T-cell (primary cell): ENCODE measurements at places on chromosomes 11 and 22. TPM values are rescaled to one million over a fixed set of nuclear protein-coding genes. Genes with fewer than 3 reads are reported as not detected.

DNA sequence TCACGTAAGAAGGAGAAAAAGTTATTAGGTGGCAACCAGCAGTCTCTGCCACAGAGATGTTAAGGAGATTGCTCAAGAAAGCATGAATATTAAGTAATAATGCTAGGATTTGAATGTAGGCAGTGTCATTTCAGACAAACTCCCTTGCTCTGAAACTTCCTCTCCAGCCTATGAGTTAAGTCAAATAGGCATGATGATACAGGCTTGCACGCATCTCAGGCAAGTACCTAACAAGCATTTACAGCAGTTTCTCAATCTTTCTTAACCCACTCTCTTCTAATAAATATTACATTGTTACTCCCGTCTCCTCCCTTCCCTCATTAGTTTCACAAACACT is 72.7 kb downstream of the RAB38 start:
- DNase-seq: no peak

DNA sequence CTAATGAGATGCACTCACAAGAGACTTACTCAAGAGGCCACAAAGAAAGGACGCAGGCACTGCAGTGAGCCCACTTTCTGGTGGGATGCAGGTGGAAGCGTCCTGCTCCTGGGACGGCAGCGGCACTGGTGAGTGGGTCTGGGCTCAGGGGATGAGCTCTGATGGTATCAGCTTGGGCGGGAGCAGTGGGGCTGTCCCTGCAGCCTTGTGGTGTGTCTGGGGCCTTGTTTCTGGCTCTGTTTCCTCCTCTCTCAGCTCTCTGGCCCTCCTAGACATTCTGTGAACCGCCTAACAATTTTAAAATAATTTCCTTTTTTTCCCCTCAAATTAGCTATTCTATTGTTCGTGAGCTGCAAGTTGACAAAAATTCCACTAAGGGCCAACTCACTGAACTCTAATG is 8.8 kb upstream of the ST14 start:
- DNase-seq: no peak

GRCh38 chr11:76321820-76322524 is 59.0 kb downstream of the THAP12 start:
- DNase-seq: no peak

DNA sequence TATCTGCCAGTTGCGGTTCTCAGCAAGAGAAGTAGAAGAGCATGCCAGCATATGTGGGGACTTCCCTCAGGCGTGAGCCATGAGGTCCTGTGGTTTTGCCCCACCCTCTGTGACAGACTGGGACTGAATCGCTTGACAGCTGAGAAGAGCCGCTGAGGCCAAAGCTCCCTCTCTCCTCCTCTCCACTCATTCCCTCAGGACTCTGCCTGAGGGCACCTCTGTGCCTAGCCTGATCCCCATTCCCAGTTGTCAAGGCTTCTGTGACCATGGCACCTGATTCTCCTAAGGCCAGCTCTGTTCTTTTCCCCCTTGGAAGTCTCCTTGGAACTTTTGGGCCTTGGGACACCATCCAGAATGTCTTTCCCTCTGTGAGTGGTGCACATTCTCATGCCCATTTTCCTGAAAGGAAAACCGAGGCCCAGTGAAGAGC is 27.0 kb downstream of the ART5 start:
- DNase-seq: peak; percentile 17

DNA sequence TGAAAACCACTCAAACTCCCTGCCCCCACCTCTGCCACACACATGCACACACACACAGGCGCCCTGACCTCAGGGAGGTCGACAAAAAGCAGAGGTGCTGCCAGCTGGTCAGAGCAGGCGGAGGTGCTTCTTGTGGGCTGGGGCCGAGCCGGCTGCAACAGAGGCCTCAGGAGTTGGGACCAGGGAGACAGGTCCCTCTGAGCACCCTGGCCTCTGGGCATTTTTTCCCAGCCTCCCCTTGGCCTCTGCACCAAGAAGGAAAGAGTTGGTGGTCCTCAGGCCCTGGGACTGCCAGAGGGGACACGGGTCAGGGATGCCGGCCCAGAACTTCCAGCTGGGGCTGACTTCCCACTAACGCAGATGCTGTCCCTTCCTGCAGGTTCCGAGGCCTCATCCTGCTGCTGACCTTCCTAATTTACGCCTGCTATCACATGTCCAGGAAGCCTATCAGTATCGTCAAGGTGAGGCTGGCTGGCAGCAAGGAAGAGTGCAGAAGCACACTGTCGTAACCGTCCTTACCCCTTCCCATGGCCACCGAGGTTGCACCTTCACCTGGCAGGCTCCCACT is 13.4 kb downstream of the SLC37A2 start:
- no peak for DNase-seq

DNA sequence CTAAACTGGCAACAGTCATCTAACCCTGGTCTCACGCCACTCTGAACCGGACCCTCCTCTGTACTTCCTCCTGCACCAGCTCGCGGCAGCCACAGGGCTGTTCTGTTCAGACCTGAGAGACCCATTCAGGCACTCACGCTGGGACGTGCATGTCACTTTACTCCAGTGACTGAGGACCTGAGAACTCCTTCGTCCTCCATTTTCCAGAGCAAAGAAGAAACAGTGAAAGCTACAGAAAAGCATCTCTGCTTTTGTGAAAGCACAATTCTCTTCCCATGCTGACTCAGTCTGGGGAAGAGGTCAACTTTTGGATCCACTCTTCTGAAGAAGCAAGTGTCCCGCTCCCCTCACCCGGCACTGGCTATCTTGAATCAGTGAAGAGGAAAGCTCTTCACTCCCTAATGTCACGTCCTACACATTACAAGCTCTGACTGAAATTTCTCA is 24.5 kb downstream of the PISD start:
- no peak for DNase-seq

- no peak for DNase-seq
Measured at GRCh38 chr11:115887316-115887715, 383.1 kb upstream of the CADM1 start.

DNA sequence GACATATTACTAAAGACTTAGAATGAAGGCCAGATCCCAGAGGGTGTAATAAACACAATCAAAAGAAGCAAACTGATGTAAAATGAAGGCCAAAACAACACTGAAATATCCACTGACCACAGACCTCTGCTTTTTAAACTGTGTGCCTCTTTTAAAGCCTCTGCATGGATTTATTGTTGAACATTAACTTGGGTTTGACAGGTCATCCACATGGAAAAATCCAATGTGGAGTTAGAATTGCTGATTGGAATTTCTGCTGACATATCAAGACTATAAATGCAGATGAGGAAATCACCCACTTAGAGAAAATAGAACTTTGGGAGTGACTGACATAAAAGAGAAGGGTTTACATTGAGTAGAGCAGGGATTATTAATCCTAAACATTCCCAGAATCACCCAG is 853.9 kb upstream of the RAG2 start:
- DNase-seq: no peak

DNA sequence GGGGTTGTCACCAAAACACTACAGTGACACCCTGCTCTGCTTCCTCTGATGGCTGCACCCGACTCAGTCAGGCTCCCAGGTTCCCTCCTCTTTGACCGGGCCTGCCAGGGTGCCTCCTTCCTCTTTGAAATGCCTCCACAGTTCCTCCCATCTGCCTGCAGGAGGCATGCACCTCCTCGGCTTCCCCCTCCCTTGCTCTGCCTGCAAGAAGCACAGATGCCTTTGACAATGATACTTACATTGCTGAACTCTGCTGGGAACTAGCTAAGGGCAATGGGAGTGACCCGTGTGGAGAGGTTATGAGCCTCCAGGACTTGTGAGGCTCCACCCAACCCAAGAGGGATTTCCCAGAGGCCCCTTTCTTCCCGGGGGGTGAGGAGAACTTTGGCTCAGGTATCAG is 674.1 kb downstream of the OPCML start:
- no peak for DNase-seq

GRCh38 chr11:70594031-70594430 is 195.7 kb downstream of the CTTN start:
- DNase-seq: no peak

DNA sequence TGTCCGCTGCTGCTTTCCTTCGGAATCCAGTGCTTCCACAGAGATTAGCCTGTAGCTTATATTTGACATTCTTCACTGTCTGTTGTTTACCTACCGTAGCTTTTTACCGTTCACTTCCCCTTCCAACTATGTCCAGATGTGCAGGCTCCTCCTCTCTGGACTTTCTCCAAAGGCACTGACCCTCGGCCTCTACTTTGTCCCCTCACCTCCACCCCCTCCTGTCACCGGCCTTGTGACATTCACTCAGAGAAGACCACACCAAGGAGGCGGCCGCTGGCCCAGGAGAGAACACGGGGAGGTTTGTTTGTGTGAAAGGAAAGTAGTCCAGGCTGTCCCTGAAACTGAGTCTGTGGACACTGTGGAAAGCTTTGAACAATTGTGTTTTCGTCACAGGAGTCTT is 15.4 kb upstream of the ST14 start:
- DNase-seq: no peak

- DNase-seq: no peak
Measured at GRCh38 chr11:26851291-26851690, 129.4 kb upstream of the SLC5A12 start.

DNA sequence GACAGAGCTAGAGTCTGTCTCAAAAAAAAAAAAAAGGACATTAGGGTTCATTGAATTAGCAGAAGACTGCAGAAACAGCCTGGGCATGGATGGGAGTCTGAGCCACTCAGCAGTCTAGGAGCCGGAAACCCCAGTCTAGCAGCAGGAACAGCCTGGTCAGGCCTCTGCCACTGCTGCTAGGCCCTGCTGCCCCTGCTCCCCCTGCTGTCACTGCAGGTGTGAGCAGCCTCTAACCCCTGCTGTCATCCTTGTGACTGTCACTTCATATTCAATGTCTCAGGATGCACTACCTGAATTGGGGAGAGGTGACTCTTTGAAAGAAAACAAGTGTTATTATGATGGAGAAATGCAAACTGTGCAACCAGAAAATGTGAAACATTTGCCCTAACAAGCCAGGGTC is 7.0 kb upstream of the DDX17 start:
- DNase-seq: peak; percentile 16

GRCh38 chr11:2963761-2964160 is 28.4 kb downstream of the NAP1L4 start:
- DNase-seq: no peak

GRCh38 chr11:834371-835316 is 1.9 kb downstream of the CD151 start:
- DNase-seq: no peak

- DNase-seq: peak; percentile 73
Measured at GRCh38 chr11:44611687-44612434, 46.4 kb downstream of the CD82 start.

DNA sequence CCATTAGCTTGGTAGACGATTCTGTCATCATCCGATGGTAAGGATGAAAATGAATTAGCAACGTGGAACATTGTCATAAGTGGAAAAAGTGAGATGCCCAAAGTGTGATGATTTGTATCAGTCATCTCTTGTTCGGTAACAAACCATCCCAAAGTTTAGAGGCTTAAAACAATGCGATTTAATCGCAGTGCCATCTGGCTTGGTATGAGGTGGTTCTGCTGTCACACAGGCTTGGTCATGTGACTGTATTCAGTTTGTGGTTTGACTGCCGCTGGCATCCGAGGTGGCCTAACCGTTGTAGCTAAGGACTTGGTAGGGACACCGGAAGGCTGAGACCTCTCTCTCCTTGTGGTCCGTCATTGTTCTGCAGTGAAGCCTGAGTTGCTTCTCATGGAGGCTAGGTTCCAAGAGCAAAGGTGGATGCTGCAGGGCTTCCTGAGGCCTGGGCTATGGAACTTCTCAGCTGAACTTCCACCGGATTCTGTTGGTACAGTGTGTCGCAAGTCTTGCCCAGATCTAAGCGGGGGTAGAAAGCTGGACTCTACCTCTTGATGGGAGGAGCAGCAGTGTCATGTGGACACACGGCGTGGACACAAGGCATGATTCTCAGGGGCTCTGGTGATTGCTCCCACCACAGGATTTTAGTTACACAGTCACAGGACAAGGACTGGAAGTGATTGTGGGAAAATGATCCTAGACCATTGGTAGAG is 36.3 kb downstream of the BCR start:
- DNase-seq: no peak

- no peak for DNase-seq
Measured at GRCh38 chr11:18063862-18064434, 17.9 kb upstream of the TPH1 start.

- no peak for DNase-seq
Measured at GRCh38 chr11:31818425-31818755, 7.3 kb upstream of the PAX6 start.

- no peak for DNase-seq
Measured at GRCh38 chr11:32723332-32723731, 71.1 kb downstream of the CCDC73 start.

DNA sequence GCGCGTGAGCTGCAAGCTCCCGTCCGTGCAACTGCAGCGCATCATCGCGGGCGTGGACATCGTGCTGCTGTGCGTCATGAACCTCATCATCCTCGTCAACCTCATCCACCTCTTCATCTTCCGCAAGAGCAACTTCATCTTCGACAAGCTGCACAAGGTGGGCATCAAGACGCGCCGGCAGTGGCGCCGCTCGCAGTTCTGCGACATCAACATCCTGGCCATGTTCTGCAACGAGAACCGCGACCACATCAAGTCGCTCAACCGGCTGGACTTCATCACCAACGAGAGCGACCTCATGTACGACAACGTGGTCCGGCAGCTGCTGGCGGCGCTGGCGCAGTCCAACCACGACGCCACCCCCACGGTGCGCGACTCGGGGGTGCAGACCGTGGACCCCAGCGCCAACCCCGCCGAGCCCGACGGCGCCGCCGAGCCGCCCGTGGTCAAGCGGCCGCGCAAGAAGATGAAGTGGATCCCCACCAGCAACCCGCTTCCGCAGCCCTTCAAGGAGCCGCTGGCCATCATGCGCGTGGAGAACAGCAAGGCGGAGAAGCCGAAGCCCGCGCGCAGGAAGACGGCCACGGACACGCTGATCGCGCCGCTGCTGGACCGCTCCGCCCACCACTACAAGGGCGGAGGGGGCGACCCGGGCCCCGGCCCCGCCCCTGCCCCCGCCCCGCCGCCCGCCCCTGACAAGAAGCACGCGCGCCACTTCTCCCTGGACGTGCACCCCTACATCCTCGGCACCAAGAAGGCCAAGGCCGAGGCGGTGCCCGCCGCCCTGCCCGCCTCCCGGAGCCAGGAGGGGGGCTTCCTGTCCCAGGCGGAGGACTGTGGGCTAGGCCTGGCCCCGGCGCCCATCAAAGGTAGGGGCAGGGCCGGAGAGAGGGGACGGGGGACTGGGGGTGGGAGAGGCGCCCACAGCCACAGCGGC is 7.3 kb downstream of the PANX2 start:
- no peak for DNase-seq

PATE2 gene
- total RNA-seq: not detected

SH3BP1 gene
- 111 TPM for total RNA-seq

TMEM45B gene
- total RNA-seq: 14.3 TPM

ANKK1 gene
- total RNA-seq: 4.5 TPM

OOSP4A gene
- not detected for total RNA-seq

CSRP3 gene
- total RNA-seq: not detected

CD248 gene
- 11.8 TPM for total RNA-seq

KRTAP5-7 gene
- not detected for total RNA-seq

MAPK12 gene
- total RNA-seq: 3.1 TPM

HTR3B gene
- total RNA-seq: not detected

ESAM gene
- 1.2 TPM for total RNA-seq

PLET1 gene
- not detected for total RNA-seq

C11orf97 gene
- total RNA-seq: not detected
